Right cardiac atrium (tissue), 5 donors: ENCODE measurements at places on chromosomes 13 and 19.
A peak's percentile ranks its signal among the peaks of the same experiment; 100 is the strongest.

GRCh38 chr13:60654415-60654814, 257.4 kb downstream of the TDRD3 start:
- DNase-seq, result peak; percentile 48

DNA sequence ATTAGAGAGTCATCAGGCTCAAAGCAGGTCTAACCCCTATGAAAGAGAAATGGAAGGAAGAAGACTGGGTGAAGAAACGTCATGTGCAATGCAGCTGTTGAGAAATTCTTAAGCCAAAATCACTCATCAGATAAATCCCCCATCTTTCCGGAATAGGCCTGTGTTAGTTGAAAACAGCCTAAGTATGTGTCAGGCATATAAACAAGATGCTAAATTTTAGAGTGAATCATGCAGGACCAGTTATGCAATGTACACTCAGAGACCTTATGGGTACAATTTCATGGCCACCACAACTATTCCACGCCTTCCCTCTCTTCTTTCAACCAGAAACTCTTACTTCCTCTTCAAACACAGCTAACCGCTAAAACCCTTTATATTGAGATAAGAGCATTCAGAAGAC, 717.7 kb upstream of the ATXN8OS start:
- no peak for DNase-seq

DNA sequence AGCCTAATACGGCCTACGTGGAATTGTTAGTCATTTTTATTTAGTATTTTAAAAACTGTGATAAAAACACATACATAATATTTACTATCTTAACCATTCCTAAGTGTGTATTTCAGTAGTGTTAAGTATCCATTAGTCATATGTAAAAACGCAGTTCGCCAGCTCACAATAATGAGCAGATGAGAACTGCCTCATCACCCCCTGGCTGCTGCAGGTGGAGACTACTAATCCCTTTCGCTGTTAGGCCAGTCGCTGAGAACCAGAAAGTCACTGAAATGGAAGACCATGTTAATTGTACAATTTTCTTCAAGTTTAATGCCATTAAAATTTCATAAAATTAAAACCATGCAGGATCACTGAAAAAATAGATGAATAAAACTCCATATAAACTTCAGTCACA, 1.6 kb downstream of the ESD start:
- DNase-seq, result no peak

DNA sequence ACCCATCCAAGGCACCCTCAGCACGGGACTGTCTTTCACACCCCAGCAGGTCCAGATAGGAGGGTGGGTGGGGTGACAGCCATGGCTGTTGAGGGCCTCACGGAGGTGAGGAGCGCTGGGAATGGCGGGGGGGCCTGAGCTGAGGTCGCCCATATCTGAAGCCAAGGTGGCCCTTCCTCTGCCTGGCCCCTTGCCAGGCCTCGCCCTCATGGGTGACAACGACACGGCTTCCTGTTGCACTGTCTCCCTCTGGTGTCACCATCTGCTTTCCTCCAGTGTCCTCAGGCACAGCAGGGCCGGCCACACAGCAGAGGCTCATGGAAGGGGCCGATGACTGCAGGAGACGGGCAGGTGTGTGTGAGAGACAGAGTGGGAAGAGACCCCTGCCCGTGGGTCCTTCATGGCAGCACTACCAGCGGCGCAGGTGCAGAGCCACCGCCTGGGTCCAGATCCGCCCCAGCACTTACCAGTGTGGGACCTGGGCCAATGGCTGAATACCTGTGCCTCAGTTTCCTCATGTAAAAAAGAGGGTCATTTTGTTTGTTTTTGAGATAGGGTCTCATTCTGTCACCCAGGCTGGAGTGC, 8.1 kb upstream of the NKPD1 start:
- DNase-seq, result peak; percentile 61

GRCh38 chr13:23570099-23570920, at the start of gene TNFRSF19:
TSS of gene TNFRSF19 (plus strand) at chr13:23570412. CDS start at chr13:23590184, 19,772 bp downstream.
- DNase-seq, result peak; percentile 82

- no peak for DNase-seq
Observed at GRCh38 chr13:94542917-94543316, 53.0 kb downstream of the TGDS start.

DNA sequence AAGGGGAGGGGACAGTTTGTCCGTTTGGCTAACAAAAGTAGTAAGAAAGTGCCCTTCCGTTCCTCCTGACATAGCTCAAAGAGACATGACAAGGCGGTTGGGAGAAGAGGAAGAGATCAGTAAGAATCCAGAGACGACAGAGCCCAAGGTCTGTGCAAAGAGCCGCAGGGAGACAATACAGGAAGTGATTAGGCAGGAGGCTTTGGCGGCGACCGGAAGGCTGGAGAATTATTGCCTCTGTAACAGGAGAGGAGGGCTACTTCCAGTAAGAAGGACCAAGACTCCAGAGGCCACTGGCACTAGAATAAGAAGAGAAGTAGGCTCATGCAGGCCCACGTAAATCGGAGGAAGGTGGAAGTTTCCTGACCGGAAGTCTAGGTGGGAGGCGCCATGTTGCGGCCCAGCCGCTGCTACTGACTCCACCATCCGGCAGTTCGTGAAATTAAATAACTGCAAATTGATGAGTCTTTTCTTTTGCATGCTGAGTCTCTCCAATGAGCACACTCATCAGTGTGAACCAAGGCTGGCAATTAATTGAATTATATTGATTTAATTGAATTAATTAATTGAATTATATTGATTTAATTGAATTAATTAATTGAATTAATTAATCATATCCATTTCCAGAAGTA, 9.9 kb downstream of the RFX2 start:
- DNase-seq, result no peak
